ENCODE measurements at places on chromosomes 7 and 10.

DNA sequence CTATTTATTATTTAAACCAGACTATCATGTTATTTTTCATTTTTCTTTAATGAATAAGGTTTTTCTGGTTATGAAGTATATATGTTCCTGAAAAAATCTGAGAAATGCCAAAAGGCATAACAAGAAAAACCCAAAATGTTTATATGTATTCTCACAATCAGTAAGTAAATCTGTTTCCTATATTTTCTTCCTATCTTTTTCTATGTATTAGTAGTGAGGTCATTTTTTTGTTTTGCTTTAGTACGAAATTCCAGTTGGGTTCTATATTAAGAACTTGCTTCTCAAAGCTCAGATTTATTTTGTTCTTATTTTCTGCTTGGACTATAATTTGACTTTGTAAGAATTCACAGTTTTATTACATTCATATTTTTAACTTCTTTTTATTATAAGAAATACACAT, 287.5 kb upstream of the NFE2L3 start:
- DNase-seq = no peak

GRCh38 chr10:93259126-93259525, 185.4 kb downstream of the CYP26A1 start:
- DNase-seq = no peak

- no peak for DNase-seq
These were observed 2.5 kb upstream of the ETV1 start for GRCh38 chr7:13991791-13992595.

DNA sequence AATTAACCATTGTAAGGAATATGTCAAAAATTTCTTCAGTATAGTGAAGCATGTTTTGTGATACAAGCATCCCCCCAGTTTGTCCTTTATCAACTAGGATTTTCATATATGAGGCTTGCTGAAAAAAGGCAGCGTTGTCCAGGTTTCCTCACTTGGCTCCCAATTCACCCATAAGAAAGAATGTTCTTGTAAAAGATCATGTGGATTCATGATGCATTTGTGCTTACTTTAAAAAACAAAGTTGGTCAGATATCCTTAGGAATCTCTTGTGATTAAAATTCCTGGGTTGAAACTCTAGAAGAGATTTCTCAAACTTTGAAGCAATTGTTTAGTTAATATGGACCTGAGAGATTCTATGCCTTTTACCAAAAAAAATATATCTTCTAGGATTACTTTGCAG, 181.8 kb downstream of the KIAA1217 start:
- no peak for DNase-seq

GRCh38 chr10:49512121-49512809, 26.7 kb downstream of the ERCC6 start:
- no peak for DNase-seq

- no peak for DNase-seq
These were observed 58.3 kb upstream of the COBL start for GRCh38 chr7:51374936-51375335.

DNA sequence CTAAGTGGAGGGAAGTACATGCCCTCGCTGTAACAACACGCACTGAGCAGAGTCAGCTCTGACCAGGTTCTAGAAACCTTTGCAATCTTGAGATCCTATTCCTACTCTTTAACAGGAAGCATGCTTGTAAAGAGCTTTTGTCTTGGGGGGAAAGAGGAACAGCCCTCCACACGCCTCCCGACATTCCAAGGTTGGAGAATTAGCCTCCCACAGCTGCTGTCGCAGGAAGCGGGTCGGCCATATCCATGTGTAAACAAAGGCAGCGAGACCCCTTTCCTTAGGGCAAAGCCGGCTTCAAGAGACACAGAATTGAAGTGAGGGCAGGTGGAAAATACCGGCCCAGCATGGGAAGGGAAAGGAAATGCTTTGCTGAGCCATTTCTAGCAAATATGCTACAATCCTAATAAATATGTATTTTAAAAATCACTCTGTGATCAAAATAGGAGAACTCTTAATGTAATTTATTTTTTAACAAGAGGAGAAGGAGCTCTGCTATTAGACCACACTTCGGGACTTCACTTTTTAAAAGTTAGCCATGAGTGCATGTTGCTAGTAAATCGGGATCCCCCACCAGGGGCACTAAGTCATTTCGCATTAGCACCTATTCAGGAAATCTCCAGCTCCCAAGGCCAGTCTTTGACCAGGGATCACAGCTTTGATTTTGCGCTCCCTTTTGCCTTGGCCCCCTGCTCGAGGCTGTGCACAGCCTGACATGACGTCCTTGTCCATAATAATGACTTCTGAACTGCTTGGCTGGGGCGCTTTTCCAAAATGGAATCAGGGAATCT, 55.9 kb downstream of the FAM204A start:
- DNase-seq = no peak

GRCh38 chr10:15374156-15374555, 3.1 kb upstream of the FAM171A1 start:
- DNase-seq = no peak

DNA sequence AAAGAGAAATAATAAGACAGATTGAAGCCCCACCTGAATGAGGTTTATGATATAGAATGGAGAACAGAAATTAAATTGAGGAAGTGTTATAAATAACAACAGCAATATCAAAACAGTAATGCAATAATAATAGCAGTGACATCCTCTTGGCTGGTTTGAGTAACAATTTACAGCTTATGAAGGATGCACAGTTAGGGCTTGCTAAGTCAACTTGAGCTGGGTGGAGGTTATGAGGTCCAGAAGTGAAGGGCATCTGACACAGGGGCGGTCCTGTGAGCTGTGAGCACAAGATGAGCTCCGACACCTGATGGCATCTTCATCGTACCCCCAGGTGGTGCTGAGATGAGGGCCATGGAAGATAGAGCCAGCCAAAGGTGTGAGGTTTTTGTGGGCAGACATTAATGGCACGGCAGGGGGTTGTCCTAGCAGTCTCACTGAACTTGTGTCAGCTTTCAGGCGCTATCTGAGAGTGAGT, 30.5 kb downstream of the ARHGAP22 start:
- no peak for DNase-seq
